ENCODE measurements at places on chromosomes 4 and X.

GRCh38 chrX:149979126-149979644 lies 40.9 kb upstream of the EOLA2 start:
- no peak for DNase-seq

DNA sequence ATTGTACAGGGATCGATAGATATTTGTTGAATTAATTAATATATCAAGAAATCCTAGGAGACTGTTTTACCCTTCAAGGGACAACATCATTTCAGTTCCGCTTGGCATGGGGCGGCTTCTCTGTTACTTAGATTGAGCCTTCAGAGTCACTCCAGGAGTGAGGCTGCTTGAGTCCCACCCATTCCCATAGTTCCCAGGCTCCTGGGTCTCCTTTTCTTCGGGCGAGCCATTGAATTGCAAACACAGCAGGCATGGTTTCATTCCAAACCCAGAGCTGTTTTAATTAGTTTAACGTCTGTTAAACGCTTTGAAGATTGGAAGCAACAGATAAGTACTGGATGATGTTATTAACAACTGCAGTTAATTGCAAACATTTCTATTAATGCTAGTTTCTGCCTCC lies 571 bp upstream of the EDA start:
- DNase-seq: no peak

GRCh38 chr4:109989044-109989443 lies 76.4 kb downstream of the EGF start:
- no peak for DNase-seq

- no peak for DNase-seq
Measured at GRCh38 chrX:13750812-13751211, 16.3 kb downstream of the OFD1 start.

GRCh38 chrX:69060631-69061408 lies 104.4 kb downstream of the PJA1 start:
- DNase-seq: no peak

DNA sequence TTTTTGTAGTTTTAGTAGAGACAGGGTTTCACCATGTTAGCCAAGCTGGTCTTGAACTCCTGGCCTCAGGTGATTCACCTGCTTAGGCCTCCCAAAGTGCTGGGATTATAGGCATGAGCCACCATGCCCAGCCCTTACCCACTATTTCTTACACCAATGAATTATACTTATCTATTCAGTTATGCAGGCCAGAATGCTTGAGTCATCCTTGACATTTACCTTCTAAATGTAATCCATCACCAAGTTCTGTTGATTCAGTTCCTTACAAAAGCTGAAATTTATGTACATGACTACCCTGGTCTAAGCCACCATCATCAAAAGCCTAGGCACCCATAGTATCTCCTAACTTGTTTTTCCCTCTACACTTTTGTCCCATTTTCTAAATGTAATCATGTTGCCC lies 585.7 kb downstream of the IL15 start:
- no peak for DNase-seq

- DNase-seq: no peak
Measured at GRCh38 chrX:151570561-151570960, 7.1 kb downstream of the PASD1 start.

GRCh38 chr4:63049726-63050125 lies 1359.5 kb downstream of the TECRL start:
- no peak for DNase-seq

- DNase-seq: no peak
Measured at GRCh38 chrX:42260854-42261253, 337.5 kb upstream of the CASK start.

DNA sequence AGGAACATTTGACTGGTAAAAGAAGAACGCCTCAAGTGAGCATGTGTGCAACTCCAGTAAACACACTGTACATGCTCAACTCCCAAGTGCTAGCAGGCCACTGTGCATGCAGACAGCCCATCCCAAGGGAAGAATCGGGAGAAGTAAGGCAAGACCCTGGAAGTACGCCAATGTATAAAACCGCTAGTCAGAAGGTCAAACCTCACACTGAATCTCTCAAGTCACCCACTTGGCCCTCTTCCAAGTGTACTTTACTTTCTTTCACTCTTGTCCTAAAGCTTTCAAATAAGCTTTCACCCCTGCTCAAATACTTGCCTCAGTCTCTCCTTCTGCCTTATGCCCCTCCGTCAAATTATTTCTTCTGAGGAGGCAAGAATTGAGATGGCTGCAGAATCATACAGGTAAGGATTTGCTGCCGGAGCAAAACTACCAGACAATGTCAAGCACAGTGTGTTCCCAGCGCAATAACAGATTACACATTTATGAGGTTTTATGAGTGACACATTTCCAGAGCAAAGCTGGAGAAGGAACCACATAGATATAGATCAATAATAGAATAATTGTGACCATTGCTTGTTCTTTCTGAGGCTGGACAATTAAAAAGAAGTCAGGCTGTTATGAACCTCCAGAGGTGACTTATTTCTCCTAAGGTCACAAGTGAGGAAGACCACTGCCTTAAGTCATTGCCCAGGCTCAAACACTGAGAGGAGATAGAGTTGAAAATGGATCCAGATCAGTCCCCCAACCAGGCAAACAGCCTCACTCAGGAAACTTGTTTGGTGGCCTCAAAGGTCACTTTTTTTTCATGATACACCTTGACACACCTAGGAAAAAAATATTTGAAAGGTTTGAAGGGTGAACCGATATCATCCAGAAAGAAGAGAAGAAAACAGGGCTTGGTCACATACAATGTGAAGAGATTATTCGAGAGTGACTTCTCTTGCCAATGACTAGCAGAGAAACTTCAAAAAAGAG lies 26.3 kb downstream of the CXCL1 start:
- no peak for DNase-seq

DNA sequence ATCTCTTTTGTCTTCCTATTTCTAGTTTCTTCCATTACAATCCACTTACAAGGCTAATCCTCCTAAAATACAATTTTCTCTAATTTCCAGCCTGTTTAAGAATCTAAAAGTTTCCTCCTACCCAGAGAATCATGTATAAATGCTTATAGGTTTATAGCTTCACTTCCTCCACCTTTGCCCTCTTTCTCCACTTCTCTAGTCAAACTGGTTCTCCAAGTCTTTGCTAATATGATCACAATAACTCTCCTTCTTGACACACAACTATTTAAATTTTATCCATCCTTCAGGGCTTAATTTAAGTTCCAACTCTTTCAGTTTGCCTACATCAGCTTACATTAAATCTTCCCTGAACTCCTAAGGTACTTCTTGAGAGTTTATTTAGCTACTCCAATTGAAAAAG lies 69.2 kb downstream of the RPS6KA6 start:
- DNase-seq: no peak

DNA sequence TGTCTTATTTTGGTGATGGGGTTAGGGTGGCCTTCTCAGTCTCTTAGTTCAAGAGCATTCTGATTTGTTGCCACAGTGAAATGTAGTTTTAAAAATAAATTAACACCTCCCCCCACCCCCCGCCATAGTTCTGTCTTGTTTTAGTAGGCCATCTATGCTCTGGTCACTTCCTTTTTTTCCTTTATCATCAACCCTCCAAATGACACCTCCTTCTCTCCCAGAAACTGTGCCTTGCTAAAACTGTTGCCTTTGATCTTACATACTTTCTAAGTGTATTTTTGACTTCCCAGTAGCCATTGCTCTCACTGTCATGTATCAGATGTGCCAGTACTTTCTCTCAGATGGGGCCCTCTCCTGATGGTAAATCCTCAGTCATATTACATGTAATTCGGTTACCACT lies 14.5 kb upstream of the NDUFC1 start:
- no peak for DNase-seq

- no peak for DNase-seq
Measured at GRCh38 chr4:7763788-7764187, 175.9 kb downstream of the AFAP1 start.

GRCh38 chrX:119698845-119699244 lies 5.9 kb upstream of the SEPTIN6 start:
- no peak for DNase-seq

- no peak for DNase-seq
Measured at GRCh38 chrX:28303486-28303885, 283.8 kb upstream of the IL1RAPL1 start.

GRCh38 chrX:67543818-67544217 lies at the start of gene AR:
Gene AR (plus strand): TSS chrX:67544021. CDS start chrX:67545147, 1,126 bp downstream.
- DNase-seq: no peak

DNA sequence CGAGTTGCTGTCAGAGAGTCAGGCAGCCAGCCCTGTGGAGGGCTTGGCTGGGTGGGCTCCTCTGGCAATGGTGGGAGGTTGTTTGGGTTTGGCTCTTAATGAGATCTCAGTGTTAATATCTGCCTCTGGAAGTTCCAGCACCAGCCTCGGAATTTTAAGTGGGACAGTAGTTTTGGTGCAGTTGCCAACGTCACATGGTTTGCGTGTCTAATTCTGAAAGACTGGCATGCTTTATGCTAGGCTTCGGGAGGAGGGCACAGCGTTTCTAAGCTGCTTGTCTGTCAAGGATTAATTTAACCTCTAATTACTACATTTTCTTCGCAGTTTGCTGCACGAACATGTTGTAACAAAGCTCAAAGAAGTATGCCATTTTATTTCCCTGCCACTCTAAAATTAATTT lies 9.2 kb downstream of the MAMLD1 start:
- no peak for DNase-seq

- DNase-seq: no peak
Measured at GRCh38 chr4:96406742-96407141, 566.8 kb downstream of the PDHA2 start.

DNA sequence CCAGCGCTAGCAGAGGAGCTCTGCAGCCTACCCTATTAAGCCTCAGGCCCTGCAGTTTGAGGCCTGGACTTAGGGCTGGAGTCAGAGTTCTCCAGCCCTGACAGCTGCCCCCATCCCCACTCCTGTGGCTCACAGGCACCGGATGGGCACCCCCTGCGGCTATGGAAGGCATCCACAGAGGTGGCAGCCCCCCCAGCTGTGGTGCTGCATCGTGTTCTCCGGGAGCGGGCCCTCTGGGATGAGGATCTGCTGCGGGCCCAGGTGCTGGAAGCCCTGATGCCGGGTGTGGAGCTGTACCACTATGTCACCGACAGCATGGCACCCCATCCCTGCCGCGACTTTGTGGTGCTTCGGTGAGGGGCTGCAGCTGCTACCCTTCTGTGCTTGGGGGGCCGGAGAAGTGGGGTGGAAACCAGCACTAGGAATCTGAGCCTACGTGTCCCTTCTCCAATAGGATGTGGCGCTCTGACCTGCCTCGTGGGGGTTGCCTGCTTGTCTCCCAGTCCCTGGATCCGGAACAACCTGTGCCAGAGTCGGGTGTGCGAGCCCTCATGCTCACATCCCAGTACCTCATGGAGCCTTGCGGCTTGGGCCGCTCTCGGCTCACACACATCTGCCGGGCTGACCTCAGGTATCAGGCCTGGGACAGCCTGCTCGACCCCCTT lies 76.2 kb downstream of the STARD8 start:
- DNase-seq: no peak

- DNase-seq: no peak
Measured at GRCh38 chr4:114284629-114285028, 305.2 kb upstream of the ARSJ start.

DNA sequence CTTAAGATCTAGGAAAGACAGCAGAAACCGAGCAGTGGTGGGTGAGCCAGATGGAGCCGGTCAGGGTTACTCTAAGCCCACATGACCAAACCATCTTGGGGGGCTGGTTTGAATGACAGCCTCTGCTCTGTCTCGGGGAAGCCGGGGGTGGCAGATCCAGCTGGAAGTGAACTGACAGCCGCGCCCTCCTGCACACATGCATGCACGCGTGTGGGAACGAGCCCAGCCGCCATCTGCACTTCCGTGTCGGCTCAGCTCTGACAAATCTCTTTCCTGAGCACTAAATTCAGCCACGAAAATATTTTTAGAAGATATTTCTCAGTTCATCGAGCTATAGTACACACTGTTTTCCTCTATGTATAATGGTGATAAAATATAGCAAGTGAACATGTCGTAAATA lies 115.5 kb downstream of the DCTD start:
- DNase-seq: no peak

Data from HFF-Myc (cell line).